Astrocyte (in vitro differentiated cells and primary cell): ENCODE measurements at places on chromosomes 2 and 18. TPM values are rescaled to one million over a fixed set of nuclear protein-coding genes. Genes with fewer than 3 reads are reported as not detected.
A peak's percentile ranks its signal among the peaks of the same experiment; 100 is the strongest.

DNA sequence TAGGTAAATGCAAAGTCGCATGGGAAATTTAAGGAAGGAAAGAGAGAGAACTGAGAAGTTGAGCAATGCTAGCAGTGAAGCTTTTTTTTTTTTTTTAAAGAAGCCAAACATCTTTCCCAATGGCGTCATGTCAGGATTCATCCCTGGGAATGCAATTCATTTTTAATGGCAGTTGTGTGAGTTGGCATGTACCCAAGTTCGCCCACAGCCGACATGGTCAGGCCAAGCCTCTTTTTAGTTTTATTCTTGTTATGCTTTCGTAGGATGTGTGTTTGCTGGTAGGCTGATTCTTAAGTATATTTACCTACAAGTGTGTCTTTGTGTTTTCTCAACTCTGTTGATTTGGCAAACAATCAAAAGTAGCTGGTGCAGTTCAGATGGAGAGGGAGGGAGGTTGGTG is 127.6 kb upstream of the ITGA6 start:
- H3K27ac ChIP-seq, result no peak overlapping the region
- H3K36me3 ChIP-seq, result no peaks in the 10 kb centered on the region
- DNase-seq, result peak; percentile 73
- H3K4me3 ChIP-seq, result no peak overlapping the region
- no peaks in the 10 kb centered on the region for H3K4me1 ChIP-seq

DNA sequence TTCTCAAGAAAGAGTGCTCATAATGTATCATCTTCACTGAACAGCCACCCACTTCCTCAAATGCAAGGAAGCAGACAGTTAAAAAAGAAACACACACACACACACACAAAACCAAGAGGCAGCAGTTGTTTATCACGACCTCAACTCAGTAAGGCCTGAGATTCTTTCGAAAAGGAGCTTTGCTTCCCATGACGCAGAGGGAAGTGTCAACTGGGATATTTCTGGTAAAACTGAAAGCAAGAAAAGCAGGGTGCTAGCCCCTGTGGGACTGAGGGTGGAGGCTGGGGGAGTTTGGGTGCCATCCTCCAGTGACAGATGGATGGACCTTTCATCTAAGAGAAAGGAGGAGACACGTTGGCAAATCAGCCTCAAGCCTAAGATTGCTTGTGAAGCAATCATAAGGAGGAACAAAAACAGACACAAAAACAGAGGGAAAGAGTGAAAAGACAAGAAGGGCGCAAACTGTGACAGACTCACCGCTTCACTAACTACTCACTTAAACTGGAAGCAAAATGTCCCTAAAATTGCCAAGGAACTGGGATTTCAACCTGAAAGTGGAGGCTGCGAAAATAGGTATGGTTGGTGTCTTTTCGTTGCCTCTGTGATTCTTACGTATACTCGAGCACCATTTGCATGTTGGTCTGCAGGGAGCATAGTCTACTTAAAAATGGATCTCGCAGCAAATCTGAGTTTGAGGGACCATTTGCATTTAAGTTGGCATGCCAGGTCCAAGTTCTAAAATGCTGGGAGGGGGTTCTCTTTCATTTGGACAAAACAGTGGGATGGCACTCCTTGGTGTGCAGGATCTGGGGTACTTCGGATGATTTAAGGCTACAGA is at the start of gene ARHGAP25:
ARHGAP25 (plus strand) TSS at position 124 of the 838 bp plus-strand sequence; CDS start at position 513, 389 bp downstream.
- H3K4me3 ChIP-seq, result no peak within 1 kb of the TSS
- H3K27ac ChIP-seq, result no peak within 1 kb of the TSS

GRCh38 chr18:12883372-12883683 is 709 bp downstream of the PTPN2 start:
- peak; percentile 23 for DNase-seq
- no peaks in the 10 kb centered on the region for H3K27me3 ChIP-seq
- peak overlapping the region; percentile 98 for H3K27ac ChIP-seq
- H3K4me3 ChIP-seq, result peak overlapping the region; percentile 90

- no peak for DNase-seq
- no peaks in the 10 kb centered on the region for H3K27me3 ChIP-seq
- H3K36me3 ChIP-seq, result no peaks in the 10 kb centered on the region
- H3K4me3 ChIP-seq, result no peak overlapping the region
- no peak overlapping the region for H3K27ac ChIP-seq
Measured at GRCh38 chr2:161117506-161117905, 42.7 kb upstream of the TANK start.

DNA sequence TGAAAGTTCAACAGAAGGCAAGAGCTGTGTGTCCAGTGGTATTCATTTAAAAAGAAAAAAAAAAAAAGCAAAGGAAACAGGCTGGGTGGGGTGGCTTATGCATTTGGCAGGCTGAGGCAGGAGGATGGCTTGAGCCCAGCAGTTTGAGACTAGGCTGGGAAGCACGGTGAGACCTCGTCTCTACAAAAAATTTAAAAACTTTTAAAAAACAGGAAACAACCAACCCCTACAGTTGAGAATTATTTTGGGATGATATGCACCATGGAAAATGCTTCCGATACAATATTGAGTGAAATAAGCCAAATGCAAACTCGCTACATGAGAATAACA is 31.2 kb downstream of the PTPN18 start:
- H3K27me3 ChIP-seq, result no peaks in the 10 kb centered on the region
- H3K36me3 ChIP-seq, result no peaks in the 10 kb centered on the region
- H3K27ac ChIP-seq, result no peak overlapping the region
- peaks cover 2% of the 10 kb centered on the region for H3K4me1 ChIP-seq
- H3K4me3 ChIP-seq, result no peak overlapping the region

DNA sequence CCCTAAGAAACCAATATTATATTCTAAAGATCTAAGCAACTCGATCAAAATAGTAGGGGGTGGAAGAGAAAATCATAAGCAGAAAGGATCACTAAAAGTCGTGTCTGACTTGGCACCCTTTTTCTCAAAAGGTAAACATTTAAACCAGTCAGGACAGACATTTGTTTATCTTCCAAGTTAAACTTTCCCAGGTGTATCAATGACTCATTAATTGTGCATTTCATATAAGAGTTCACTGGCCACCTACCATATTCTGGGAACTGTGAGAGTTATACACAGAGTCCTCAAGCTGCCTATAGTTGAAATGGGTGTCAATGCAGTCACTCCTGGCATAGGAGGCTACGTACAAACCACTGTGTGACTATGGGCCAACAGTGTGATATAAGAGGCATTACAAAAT is 4.8 kb upstream of the ACVR1 start:
- peaks cover 4% of the 10 kb centered on the region for H3K4me1 ChIP-seq
- H3K4me3 ChIP-seq, result no peak overlapping the region
- H3K36me3 ChIP-seq, result no peaks in the 10 kb centered on the region
- H3K27ac ChIP-seq, result no peak overlapping the region
- no peak for DNase-seq

- no peak for DNase-seq
- H3K4me1 ChIP-seq, result no peaks in the 10 kb centered on the region
- H3K4me3 ChIP-seq, result no peak overlapping the region
- H3K27ac ChIP-seq, result no peak overlapping the region
Measured at GRCh38 chr2:25817630-25818029, 60.7 kb downstream of the ASXL2 start.

- no peaks in the 10 kb centered on the region for H3K27me3 ChIP-seq
- peak; percentile 78 for DNase-seq
- no peaks in the 10 kb centered on the region for H3K36me3 ChIP-seq
- peaks cover 5% of the 10 kb centered on the region for H3K4me1 ChIP-seq
Measured at GRCh38 chr18:48749768-48750167, 201.0 kb downstream of the SMAD7 start.

- H3K27me3 ChIP-seq, result peaks cover 75% of the 10 kb centered on the region
- H3K27ac ChIP-seq, result no peak overlapping the region
- H3K4me3 ChIP-seq, result no peak overlapping the region
- no peaks in the 10 kb centered on the region for H3K36me3 ChIP-seq
Measured at GRCh38 chr2:26850505-26850904, 2.6 kb downstream of the DPYSL5 start.

- H3K27ac ChIP-seq, result no peak overlapping the region
- no peaks in the 10 kb centered on the region for H3K36me3 ChIP-seq
- no peak overlapping the region for H3K4me3 ChIP-seq
- DNase-seq, result peak; percentile 58
- no peaks in the 10 kb centered on the region for H3K4me1 ChIP-seq
Measured at GRCh38 chr2:54380670-54381069, 75.5 kb upstream of the SPTBN1 start.

DNA sequence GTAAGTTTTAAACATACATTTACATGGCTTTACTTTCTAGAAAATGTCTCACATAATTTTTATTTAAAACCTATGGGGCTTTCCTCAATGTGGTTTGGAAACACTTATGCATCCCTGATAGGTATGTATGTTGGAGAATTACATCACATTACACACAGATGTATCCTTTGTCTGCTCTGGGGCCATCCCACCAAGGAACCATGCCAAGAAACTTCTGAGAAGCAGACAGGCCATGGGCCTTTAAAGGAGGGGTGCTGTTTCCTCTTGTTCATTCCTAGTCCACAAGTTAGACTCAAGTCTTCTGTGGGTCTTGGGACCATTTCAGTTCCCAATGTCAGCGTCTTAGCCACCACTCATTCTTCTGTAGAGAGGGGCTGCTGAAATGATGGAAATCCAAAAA is 162.0 kb upstream of the SETBP1 start:
- no peak overlapping the region for H3K27ac ChIP-seq
- DNase-seq, result peak; percentile 38
- no peaks in the 10 kb centered on the region for H3K36me3 ChIP-seq
- no peak overlapping the region for H3K4me3 ChIP-seq
- peaks cover 21% of the 10 kb centered on the region for H3K4me1 ChIP-seq
- no peaks in the 10 kb centered on the region for H3K27me3 ChIP-seq

DNA sequence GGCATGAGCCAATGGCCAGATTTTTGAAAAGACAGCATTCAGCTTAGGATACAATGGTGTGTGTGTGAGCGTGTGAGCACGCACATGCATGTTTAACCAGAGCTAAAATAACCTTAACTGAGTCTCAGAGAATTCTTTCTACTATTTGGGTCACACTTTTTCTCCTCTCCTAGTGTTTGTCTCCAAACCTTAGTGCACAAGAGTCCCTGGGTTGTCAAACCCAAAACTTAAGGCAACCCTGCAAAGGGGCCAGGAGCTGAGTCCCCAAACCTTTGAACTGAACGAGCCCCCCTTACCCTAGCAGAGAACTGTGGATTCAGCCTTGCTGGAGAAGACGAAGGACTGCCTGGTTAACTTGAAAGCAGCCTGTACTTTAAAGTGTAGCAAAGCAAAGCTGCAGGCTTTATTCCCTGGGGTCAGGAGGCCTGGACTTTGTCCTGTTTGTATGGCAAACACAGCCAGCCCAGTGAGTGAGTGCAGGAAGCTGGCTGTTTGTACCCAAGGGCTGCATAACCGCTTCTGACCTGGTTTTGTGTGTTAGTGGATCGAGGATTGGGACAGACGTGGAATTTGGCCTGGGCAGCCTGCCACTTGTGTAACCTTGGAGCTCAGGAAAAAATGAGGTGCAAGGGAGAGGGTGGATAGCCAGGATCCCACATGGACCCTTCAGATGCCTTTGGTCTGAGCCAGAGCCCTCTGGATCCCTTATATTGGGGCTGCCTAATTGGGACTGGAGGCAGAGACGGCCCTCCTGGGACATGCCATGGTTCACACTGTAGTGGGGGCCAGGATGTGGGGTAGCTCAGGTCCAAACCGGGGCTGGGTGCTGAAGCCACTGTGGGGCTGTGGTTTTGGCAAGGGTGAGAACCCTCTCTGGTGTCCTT is 6.4 kb upstream of the PSMD1 start:
- no peak overlapping the region for H3K4me3 ChIP-seq
- H3K27ac ChIP-seq, result no peak overlapping the region
- no peak for DNase-seq
- no peaks in the 10 kb centered on the region for H3K36me3 ChIP-seq
- peaks cover 25% of the 10 kb centered on the region for H3K27me3 ChIP-seq

DNA sequence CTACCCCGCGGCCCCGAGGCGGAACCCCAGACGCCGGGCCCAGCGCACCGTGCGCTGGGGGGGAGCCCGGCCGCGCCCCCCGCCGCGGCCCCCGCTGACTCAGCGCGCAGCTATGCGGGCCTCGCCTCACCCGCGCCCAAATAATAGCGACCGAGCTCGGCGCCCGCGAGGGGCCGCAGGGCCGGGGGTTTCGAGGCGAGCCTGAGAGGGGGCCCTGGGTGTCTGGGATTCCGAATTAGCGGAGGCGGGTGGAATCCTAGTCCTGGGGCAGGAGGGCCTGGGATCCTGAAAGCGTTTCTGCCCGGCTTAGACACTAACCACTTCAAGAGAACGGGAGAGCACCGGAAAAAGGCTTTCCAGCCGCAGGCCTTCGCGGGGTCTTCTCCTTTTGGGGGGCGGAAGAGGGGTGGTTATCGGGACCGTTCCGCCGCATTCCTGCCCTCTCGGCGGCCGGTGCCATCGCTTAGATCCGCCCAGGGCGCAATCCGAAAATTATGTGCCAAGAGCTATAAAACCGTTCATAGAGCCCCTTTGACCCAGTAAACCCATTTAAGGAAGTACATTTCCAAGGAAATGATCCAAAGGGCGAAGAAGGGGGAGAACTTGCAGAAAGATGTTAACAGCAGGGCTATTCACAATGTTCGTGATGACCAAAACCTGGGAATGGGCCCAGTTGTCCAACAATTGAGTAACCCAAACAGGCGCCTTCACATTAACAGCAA is 681 bp upstream of the ROCK2 start:
- H3K4me3 ChIP-seq, result peak overlapping the region; percentile 60
- H3K4me1 ChIP-seq, result peaks cover 8% of the 10 kb centered on the region
- peaks cover 2% of the 10 kb centered on the region for H3K27me3 ChIP-seq

- H3K4me1 ChIP-seq, result no peaks in the 10 kb centered on the region
- no peak overlapping the region for H3K27ac ChIP-seq
- no peaks in the 10 kb centered on the region for H3K27me3 ChIP-seq
- DNase-seq, result no peak
- no peak overlapping the region for H3K4me3 ChIP-seq
Measured at GRCh38 chr18:8911408-8912340, 190.8 kb upstream of the NDUFV2 start.

DNA sequence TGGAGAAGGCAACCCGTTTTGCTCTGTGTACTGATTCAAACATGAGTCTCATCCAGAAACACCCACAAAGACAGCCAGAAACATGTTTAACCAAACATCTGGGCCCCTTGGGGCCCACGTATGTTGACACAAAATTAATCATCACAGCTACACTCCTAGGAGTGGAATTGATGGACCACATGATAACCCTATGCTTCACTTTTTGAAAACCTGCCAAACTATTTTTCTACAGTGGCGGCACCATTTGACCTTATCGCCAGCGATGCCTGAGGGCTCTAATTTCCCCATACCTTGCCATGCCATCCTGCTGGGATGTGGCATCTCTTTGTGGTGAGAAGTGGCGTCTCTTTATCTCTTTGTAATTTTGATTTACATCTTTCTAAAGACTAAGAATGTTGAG is 38.5 kb downstream of the PSMG2 start:
- no peak overlapping the region for H3K4me3 ChIP-seq
- H3K4me1 ChIP-seq, result peaks cover 6% of the 10 kb centered on the region
- no peaks in the 10 kb centered on the region for H3K36me3 ChIP-seq

DCTN1 gene
- 206 and 215 TPM in 2 replicates for total RNA-seq

SERPINB13 gene
- not detected in 2 replicates for total RNA-seq

DSG1 gene
- total RNA-seq, result 0.05 TPM in 1 of 2 replicates, not detected in the other

APOB gene
- total RNA-seq, result 0.05 and 0.07 TPM in 2 replicates

CABYR gene
- 7.0 and 7.8 TPM in 2 replicates for total RNA-seq

CHRNG gene
- not detected in 2 replicates for total RNA-seq

FARP2 gene
- 60.8 and 65.0 TPM in 2 replicates for total RNA-seq

CXCR4 gene
- 2.8 and 4.1 TPM in 2 replicates for total RNA-seq

RNF152 gene
- 68.7 and 73.9 TPM in 2 replicates for total RNA-seq

TFCP2L1 gene
- 0.05 TPM in 1 of 2 replicates, not detected in the other for total RNA-seq
